CD4-positive, alpha-beta memory T cell (primary cell): ENCODE measurements at places on chromosomes 3 and 15. TPM values are rescaled to one million over a fixed set of nuclear protein-coding genes. Genes with fewer than 3 reads are reported as not detected.

DNA sequence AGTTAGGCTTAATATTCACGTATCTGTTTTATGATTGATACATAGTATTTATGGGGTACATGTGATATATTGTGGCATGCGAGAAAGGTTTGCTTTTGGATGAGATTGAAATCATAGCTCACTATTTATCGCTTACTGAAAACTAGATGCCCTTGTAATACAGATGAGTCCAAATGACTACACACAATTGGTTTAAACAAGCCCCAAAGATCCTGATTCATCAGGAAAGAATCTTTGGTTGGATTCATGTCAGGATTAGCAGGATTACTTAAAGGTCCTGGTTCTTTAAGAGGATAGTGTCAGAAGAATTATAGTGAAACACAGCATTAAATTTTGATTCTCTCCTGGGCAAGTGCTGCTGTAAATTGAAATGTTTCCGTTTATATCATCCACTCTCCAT is 18.6 kb upstream of the AADAC start:
- DNase-seq = no peak

- DNase-seq = no peak
These were observed 44.5 kb upstream of the CCNL1 start for GRCh38 chr3:157204431-157204830.

GRCh38 chr3:123344175-123344906 is 104.5 kb downstream of the ADCY5 start:
- no peak for DNase-seq

DNA sequence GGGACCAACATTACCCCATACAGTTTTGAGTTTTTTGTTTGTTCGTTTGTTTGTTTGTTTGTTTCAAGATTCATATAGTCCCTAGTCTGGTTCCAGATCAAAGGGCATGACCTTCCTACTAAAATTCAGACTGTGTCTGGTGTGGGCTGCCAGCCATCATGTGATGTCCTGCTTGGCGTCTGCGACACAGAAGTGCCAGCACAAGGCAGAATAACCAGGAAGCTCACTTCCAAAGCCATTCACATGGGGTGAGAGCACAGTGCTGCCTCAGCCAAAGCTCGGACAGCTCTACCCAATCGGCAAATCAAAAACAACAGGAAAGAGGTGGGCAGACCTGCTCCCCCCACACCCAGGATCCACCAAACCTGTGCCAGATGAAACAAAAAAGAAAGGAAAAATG is 142.6 kb upstream of the THBS1 start:
- DNase-seq = no peak

DNA sequence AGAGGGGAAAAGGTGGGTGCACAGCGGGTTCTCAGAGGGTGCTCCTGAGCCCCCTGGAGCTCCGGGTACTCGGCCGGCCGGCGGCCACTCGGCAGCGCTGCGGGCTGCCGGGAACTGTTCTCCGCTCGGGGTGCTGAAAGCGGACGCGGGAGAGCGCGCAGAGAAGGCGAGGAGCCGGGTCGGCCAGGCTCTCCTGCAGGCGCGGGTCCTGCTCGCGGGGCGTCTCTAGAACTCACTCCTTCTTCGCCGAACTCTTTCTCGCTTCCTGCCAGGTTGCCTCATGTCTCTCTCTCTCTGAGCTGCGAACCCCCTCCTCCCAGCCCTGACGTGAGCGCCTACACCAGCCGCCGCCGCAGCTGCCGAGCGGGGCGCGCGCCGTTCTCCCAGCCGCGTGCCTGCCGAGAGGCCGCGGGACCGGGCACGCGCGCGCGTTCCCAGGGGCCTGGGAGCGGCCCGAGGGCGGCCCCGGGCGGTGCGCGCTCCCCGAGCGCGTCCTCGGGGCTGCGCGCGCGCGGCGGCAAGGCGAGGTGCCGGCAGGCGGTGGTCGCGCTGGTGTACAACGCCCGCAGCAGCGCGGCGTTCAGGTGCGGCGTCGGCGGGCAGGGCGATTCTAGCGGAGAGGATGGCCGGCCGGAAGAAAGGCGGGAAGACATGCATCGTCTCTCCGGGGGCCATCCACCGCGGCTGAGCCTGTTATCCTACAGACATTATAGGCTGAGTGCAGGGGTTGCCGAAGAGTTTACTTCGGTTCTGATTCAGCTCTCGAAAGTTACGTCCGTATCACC is at the start of gene PEX5L:
TSS of gene PEX5L (minus strand) at position 267 of the 785 bp plus-strand sequence. CDS start 338 bp downstream, outside the sequence.
- DNase-seq = no peak

- no peak for DNase-seq
These were observed 69.7 kb downstream of the KLHL25 start for GRCh38 chr15:85725019-85725418.

GRCh38 chr3:53846134-53846850 is at the start of the genes CHDH and IL17RB:
TSS of gene CHDH (minus strand) at chr3:53846419. CDS start at chr3:53824008, 22,411 bp downstream.
TSS of gene IL17RB (plus strand) at chr3:53846568. CDS start at chr3:53846589, 21 bp downstream.
- DNase-seq = no peak

GRCh38 chr3:104908761-104909160 is 457.9 kb upstream of the ALCAM start:
- DNase-seq = no peak

DNA sequence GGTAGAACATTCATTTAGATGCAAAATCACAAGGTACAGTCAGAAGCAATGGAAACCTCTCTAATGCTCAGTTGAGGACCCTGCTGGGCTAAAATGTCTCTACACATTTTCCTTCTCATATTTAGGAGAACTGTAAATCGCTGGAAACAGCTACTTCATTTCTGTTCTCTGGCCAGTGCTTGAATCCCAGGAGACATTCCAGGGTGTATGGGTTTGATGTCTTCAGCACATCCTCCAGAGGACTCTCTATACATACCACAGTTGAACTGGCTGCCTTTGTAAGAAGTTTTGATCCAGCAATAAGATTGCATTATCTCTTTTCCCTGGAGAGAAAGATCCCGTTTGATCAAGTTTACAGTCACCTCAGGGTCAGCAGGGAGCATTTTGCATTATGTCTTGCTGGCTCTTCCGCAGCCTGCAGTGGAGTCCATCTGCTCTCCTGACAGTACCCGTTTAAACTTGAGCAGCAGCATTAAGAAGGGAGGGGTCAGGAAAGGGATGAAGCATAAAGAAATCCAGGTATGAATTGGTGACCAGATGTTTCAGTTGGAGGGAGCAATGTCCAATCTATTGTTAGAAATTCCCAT is 676.0 kb downstream of the EPHA3 start:
- DNase-seq = no peak

DNA sequence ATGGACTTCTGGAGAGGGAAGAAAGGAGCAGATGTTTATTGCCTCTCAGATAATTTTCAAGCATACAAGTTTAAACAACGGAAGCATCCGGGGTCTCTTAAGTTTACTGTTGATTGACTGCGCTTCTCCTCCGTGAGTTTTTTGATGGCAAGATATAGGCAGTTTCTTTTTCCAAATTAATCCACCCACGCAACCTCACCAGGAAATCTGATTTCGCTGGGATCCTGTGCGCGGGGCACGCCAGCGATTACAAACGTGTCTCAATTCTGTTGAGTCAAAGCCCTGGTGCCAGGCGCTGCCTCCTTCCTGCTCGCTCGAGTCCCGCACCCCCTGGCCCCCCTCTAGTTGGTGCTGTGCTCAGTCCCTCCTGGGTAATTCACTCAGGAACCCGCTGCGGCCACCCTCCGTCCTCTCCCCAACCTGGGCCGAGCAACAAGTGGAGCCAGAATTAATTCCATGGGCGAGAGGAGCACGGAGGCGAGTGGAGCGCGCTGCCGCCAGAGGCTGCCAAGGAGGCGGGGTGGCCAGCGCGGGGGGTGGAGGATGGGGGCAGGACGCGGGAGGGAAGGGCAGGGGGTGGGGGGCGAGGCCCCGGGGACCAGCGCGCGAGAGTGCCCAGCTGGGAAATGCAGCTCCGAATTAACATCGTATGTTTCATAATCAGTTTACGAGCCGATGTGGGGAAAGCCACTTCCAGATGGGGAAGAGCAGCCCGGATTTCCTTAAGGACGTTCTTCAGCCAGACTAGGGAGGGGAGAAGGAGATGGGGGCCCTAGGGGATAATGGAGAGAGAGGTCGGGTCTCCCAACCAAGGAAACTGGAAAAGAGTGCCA is 6.0 kb downstream of the WNT5A start:
- no peak for DNase-seq

DNA sequence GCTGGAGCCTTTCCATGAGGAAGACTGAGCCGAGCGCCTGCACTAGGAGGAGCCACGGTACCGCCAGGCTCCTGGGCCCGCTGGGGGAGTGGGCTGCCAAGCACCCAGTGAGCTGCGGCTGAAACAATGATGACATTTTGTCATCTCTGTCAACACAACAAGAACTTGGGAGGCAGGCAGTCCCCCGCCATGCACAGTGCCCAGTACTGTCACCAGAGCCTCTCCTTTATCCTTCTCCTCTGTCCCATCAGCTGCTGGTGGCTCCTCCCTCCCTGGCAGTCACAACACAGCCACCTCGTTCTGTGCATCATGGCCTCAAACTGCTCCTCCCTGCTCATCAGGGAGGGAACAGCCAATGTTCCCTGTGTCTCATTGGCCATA is 34.0 kb upstream of the PCSK6 start:
- DNase-seq = no peak

DNA sequence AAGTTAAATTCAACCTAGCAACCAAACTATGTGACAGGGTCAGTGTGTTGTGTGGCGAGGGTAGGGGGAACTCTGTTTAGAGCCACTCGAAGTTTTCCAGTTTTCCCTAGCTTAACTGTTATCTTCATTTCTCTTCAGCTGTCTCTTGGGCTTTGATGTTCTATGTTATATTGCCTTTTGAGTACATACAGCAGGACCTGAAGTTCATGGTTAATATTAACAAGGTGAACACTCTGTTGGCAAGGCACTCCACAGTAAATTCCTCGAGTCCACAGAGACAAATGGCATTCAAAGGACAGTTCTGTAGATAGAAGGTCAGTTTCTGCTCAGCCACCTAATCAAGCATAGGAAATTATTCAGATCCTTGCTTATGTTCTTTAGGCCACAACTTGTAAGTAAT is 147.9 kb upstream of the DPH6 start:
- DNase-seq = no peak

GRCh38 chr15:67850994-67851571 is 11.2 kb upstream of the RNU6-1 start:
- DNase-seq = no peak

DNA sequence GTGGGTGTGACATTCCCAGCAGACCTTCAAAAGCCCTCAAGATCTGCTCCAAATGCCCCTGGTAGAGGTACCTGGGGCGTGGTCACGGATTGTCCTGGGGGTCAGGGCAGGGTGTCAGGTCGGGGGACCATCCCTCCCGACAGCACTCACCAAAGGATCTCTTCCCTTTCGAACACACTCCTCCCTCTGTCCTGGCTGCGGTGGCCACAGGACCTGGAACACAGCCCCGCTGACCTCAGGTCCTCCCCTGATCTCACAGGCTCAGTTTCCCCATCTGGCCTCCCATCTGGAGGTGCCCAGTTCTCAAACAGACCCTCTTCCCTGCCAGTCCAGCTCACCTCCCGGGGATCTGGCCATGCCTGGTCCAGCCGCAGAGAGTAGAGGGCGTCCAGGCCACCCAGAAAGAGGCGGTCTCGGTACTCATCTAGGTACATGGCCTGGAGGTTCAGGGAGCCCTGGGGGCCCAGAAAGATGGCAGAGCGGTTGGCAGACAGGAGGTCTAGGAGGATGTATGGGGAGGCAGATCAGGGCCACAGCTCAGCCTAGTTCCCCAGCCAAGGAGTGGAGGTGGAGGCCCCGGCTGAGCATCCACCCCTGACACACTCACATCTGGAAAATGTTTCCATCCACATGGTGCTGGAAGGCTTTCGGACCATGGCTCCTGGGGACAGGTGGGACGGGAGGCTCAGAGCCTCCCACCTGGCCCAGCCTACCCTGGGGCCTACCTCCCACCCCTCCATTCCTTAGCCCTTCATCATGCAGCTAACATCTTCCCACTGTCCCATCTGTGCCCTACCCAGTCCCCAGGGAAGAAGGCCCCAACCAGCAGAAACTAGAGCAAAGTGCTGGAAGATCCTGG is 2.3 kb downstream of the SEMA3G start:
- DNase-seq = no peak

GRCh38 chr3:166195808-166196207 is 358.6 kb upstream of the BCHE start:
- no peak for DNase-seq

DNA sequence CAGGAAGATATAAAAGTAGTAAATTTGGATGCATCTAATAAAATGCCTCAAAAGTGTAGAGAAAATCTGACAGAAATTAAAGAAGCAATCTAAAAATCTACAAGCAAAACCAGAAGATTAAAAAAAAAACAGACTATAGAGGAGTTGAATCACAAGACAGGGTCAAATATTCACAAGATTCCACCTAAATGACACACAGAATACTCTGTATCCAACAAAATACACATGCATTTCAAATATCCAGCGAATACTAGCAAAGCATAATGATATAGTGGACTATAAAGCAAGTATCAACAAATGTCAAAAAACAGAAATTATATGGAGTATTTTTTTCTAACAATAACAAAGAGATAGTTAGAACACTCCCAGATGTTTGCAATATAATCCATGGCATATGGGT is 20.5 kb upstream of the ACTC1 start:
- DNase-seq = no peak

- DNase-seq = no peak
These were observed 2.6 kb upstream of the PLXND1 start for GRCh38 chr3:129608936-129609590.

GRCh38 chr3:58861551-58861950 is 188.3 kb downstream of the CFAP20DC start:
- DNase-seq = no peak

GRCh38 chr15:94263341-94264273 is 32.2 kb downstream of the MCTP2 start:
- DNase-seq = no peak

- no peak for DNase-seq
These were observed 110.1 kb downstream of the CADM2 start for GRCh38 chr3:85068911-85069310.

- no peak for DNase-seq
These were observed 35.9 kb upstream of the GOLGA6L9 start for GRCh38 chr15:82393671-82394070.

SAXO2 gene
- 1.7 TPM for total RNA-seq

SNX22 gene
- 0.33 TPM for total RNA-seq

PP2D1 gene
- not detected for total RNA-seq

ADIPOQ gene
- not detected for total RNA-seq

LSMEM2 gene
- not detected for total RNA-seq

GABRB3 gene
- total RNA-seq = 0.08 TPM

LRRC34 gene
- 0.33 TPM for total RNA-seq

ITPKA gene
- not detected for total RNA-seq

NFKBIZ gene
- 79.5 TPM for total RNA-seq

ISLR2 gene
- total RNA-seq = not detected

ACVR2B gene
- total RNA-seq = 13.2 TPM

ECE2 gene
- not detected for total RNA-seq

C3orf85 gene
- total RNA-seq = not detected

CDHR4 gene
- not detected for total RNA-seq
